Panc1 (cell line): ENCODE measurements at places on chromosomes 12 and 14. TPM values are rescaled to one million over a fixed set of nuclear protein-coding genes. Genes with fewer than 3 reads are reported as not detected.

GRCh38 chr12:93990832-93991803, 157.3 kb upstream of the PLXNC1 start:
- no peak for DNase-seq

DNA sequence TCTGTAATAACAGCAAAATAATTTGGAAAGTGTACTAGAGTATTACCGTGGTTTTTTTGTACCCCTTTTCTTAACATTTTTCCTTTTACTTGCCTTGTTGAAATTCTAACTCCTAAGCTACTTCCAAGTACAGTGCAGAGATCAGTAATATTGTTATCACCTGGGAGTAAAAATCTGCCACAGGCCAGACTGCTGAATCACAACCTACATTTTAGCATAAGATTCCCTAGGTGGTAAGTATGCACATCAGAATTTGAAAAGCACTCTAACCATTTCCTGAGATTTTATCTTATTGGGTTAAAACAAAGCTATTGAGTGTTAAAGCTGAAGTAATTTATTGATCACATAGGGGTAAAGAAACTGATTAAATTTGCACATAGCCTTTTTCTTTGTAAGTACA, 55.2 kb upstream of the KCNH3 start:
- no peak for DNase-seq

- DNase-seq: no peak
These were observed 165.8 kb downstream of the MON2 start for GRCh38 chr12:62632411-62632918.

GRCh38 chr14:20971705-20972021, 16.4 kb downstream of the RNASE2 start:
- DNase-seq: no peak

The OR4K14 gene
- total RNA-seq: not detected
